Stimulated activated CD4-positive, alpha-beta T cell treated with anti-CD3 and anti-CD28 coated beads, Interleukin-1b, Interleukin-23, amount 100 ng/mL, for 1 hour (primary cell): ENCODE measurements at places on chromosomes 16 and 17.

GRCh38 chr16:27286451-27286850 lies 17.9 kb upstream of the NSMCE1 start:
- no peak for DNase-seq

- DNase-seq: no peak
Measured at GRCh38 chr17:46977348-46977747, 1.7 kb downstream of the RPRML start.

- no peak for DNase-seq
Measured at GRCh38 chr16:80656711-80657150, 115.9 kb downstream of the DYNLRB2 start.

DNA sequence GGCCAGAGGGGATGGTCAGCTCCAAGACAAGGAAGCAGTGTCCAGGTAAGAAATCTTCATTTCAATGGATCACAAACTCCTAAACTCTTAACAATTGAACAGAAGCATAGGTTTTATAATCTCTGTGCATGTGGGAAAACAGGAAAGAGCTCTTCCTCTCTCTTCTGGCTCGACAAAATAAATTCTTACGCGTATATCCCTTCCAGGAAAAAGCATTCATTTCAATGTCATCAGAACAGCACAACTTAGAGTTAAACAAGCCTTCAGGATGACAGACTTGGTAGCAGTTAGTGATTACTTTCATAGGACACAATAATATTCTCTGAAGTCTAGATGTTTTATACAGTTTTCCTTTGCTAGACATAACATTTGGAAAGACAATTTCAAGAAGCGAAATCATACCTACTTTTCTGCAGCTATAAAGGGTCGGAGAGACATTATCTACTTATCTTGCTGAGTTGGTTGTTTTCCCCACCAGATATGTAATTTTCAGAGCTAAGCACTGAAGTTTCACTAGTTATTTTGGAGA lies 19.3 kb upstream of the SLC35G3 start:
- DNase-seq: no peak
